ENCODE measurements at places on chromosomes 7 and 10.

- no peak for DNase-seq
Observed at GRCh38 chr10:121478556-121478955, 119.7 kb downstream of the FGFR2 start.

DNA sequence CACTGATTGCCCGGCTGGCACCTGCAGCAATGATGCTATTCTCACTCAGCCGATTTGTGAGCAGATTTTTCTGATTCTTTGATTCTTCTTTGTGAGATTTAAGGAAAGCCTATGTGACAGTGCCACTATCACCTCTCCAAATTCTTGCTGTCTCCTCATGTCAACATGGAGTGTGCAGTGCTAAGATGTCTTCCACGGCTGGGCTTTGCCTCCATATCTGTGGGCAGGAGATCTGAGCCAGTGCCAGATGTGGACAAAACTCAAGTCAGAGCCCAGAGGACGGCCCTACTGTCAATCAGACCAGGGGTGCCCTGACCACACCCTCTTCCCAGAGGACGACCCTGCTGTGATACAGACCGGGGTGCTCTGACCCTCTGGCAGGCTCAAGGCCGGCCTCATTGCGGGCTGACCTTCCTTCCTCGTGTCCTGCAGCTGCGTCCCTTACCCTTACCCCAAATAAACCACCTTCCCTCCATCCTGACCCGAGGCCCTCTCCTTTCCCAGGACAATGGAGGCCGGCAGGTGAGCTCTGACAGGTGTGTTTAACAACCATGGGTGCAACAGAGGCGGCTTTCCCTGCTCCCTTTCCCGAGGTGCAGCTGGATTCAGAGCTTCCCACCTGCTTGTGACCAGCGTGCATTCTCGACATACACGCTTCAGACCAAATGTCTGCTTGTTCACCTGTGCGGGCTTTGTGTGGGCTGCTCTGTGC lies 221.4 kb downstream of the ADARB2 start:
- DNase-seq, result no peak

- no peak for DNase-seq
Observed at GRCh38 chr10:26385443-26385842, 52.7 kb upstream of the APBB1IP start.

- no peak for DNase-seq
Observed at GRCh38 chr7:117139397-117139984, 183.4 kb downstream of the WNT2 start.

Data from NCI-H1436 treated with DMSO at 0.1 percent for 48 hours (cell line).